GM13976 (cell line): ENCODE measurements at places on chromosomes 7 and 10.

DNA sequence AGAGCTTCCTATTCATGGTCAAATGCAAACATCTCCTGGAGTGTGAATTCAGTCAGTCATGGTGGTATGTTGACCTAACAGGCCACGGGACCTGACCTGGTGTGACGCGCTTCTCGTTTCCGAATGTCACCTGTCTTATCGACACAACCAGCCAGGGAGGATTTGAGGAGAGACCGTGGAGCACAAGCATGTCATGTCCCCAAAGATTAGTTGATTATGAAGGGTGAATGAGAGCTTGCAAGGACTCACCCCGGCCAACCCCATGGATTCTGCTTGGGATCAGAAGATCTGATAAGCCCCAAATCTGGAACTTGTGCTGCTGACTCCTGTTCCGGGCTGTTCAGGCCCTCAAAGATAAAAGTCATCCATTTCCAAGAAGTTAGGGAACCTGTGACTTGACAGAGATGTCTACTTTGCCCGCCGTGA, 10.5 kb downstream of the ADRA2A start:
- no peak for DNase-seq

GRCh38 chr10:61733358-61733940, 70.7 kb downstream of the CABCOCO1 start:
- DNase-seq = peak; percentile 8

DNA sequence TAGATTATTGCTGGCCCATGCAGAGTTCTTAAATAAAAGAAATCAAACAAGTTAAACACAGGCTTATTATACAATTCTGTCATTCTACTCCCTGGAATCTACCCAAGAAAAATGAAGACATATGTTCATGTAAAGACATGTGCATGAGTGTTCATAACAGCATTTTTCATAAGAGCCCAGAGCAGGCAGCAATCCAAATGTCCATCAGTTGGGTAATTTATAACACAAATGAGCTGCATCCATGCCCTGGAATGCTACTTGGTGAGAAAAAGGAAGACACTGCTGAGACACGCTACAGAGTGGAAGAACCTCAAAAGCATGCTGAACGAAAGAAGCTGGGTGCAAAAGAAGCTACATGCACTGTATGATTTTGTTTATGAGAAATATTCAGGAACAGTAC, 342.6 kb downstream of the TCERG1L start:
- no peak for DNase-seq

- DNase-seq = no peak
Measured at GRCh38 chr7:27518561-27519350, 143.9 kb downstream of the HIBADH start.

GRCh38 chr7:31302356-31302755, 38.2 kb downstream of the NEUROD6 start:
- DNase-seq = no peak

DNA sequence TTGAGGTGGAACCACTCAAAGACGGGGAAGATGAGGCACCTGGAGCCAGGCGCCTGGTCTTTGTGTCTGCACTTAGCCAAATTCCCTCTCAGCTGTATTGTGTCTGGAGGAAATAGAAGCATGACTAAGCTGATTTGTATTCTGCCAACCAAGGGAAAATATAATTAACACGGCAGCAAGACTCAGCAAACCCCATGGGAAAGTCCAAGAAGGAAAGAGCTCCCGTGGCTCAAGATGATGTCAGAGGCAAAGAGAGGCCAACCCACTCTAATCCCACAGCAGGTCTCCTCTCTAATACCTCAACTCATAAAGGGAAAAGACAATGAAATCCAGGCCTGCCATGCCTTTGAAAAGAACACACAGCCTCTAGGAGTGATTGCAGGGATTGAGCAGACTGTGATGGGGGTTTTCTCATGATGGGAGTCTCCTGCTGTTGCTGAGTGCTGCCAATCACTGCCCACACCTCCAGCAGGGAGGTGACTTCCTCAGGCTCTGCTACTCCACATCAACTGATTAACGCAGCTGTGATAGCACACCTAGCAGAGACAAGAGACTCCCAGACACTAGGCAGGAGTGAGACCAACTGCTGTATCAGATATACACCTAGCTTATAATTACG, 255.5 kb upstream of the C7orf33 start:
- DNase-seq = no peak

- no peak for DNase-seq
Measured at GRCh38 chr7:137446025-137446424, 102.5 kb upstream of the PTN start.
